Stimulated activated CD4-positive, alpha-beta T cell treated with anti-CD3 and anti-CD28 coated beads, Interleukin-1b, Interleukin-23, amount 100 ng/mL, for 48 hours (primary cell): ENCODE measurements at places on chromosomes 13 and 19.

- peak; percentile 8 for DNase-seq
Measured at GRCh38 chr19:39599116-39599515, 3.2 kb upstream of the LGALS13 start.

GRCh38 chr19:6654347-6655310 is 15.3 kb downstream of the TNFSF14 start:
- peak; percentile 65 for DNase-seq

DNA sequence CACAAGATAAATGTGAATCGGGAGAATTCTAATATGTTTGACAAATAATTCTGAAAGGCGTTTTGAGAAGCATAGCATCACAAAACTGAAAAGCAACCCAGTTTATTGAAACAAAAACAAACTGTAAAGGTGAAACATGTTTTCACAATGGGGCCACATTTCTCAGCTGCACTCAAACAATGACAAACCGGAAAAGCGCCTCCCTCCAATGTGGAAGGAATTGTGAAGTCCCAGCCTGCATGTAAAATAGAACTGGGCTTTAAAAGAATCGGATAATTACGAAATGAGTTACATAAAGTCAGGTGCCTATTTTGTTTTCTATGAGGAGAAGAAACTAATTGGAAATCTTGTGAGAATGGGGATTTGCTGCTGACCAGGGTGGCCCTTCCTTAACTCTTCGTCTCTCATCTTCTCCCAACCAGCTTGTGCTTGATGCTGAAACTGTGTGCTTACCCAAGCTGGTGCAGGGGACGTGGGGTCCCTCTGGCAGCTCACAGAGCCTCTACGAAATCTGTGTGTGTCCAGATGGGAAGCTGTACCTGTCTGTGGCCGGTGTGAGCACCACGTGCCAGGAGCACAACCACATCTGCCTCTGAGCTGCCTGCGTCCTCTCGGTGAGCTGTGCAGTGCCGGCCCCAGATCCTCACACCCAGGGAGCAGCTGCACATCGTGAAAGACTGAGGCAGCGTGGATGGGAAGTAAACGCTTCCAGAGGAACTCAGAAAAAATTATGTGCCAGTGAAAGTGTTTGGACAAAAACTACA is 109.4 kb downstream of the SACS start:
- DNase-seq, result no peak

DNA sequence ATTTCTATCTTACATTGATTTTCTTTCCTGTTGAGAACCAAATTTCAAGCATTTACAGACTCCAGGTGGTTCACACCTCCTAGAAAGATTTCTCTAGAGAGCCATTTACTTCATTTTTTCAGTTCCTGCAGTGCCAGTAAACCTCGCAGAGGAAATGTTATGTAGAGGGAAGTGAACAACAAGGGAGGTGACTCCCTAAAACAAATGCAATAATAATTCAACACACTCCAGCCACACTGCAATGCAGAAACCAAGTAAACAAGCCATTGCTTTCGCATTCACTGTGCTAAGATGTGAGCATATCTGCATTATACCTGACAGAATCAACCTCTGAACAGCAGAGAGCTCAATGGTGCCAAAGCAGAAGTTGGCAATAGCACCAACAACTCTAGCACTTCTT is 215.1 kb downstream of the RBM26 start:
- DNase-seq, result no peak

DNA sequence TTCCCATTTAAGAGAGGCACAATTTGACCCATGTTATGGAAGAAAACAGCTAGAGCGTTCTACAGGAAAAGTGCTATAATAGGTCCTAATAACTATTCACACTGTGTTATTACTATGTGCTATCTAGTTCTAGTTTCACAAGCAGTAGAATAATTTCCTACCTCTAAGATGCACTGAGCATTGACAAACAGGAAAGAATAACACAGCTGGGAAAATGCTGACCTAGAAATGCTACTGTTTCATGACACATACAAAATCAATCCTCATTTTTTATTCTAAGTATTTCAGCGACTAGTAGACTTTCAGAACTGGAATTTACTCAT is 259.5 kb downstream of the ITGBL1 start:
- no peak for DNase-seq

DNA sequence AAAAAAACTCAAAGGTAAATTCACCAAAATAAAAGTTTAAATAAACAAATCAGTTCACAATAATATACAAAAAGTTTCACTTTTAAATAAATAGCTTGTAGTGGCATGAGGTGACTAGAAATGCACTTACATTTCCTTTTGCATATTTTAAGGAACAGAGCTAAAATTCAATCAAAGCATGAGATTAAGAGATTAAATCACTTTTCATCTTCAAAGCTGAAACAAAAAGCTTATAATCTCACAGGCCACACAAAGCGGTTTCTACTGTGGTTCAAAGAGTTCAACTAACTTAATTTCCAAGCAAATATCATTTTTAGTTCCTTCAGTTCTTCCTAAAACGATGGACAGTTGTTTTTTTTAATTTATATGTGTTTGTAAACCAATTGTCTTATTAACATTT is 38.9 kb downstream of the TSC22D1 start:
- no peak for DNase-seq

- DNase-seq, result no peak
Measured at GRCh38 chr13:33032037-33032625, 15.9 kb downstream of the KL start.

DNA sequence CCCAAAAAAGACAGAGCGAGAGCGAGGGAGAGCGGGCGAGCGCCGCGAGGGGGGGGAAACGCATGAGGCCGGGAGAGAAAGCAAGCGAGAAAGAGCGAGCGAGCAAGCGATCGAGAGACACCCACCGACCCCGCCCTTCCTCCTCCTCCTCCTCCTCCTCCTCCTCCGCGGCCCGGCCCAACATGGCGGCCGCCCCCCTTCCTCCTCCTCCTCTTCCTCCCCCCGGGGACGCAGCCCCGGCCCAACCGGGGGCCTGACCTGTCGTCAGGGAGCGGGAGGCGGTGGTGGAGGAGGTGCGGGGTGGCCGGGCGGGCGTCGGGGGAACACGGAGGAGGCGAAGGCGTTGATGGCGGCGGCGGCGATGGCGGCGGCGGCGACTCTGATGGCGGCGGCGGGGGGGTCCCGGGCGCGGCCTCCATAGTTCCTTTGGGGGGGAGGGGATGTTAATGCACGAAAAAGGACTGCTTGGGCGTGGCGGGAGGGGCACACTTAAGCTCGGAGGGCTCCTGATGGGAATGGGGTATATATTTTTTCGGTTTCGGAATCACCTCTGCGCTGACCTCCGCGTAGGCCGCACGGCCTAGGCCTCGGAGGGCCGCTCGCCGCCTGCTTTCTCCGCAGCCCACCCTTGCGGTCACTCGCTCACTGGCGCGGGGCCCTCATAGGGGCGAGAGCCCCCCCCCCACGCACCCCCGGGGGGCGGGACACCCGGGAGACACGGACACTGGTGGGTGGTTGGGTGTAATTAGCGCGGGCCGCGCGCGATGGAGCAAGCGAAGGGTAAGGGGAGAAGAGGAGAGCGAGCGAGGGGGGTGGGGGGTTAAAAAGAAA is 1.2 kb downstream of the ZC3H4 start:
- peak; percentile 88 for DNase-seq

GRCh38 chr13:80814541-80814940 is 473.6 kb upstream of the SPRY2 start:
- no peak for DNase-seq
